ENCODE measurements at places on chromosomes 7 and 10.

DNA sequence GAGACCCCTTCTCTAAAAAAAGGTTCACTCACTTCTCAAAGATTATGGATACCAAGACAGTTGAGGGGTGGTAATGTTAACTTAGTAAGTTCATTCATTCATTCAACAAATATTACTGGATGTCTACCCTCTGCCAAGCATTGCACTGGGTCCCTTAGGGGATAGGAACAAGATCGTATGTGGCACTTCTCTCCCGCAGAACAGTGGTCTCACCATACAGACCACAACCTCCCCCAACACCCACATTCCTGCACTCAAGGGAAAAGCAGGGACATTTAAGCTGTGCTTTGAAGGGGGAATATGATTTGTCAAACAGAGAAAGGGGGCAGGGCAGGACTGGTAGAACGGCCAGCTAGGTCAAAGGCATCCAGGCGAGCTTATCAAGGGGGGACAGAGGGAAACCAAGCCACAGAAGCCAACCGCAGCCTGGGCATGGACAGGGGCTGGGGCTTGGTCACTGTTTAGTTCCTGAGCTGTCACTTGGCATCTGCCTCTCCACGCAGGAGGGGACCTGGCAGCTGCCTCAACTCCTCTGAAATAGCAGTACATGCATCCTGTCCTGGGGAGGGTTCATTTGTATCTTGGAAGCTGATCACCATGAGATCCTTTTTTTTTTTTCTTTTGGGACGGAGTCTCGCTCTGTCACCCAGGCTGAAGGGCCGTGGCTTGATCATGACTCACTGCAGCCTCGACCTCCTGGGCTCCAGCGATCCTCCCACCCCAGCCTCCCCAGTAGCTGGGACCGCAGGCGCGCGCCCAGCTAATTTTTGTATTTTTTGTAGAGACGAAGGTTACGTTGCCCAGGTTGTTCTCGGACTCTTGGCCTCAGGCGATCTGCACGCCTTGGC, 949 bp upstream of the CLIP2 start:
- DNase-seq: no peak

GRCh38 chr10:32943854-32944661, 14.0 kb downstream of the ITGB1 start:
- no peak for DNase-seq

- DNase-seq: no peak
Measured at GRCh38 chr10:75028748-75029147, 82.7 kb upstream of the SAMD8 start.

DNA sequence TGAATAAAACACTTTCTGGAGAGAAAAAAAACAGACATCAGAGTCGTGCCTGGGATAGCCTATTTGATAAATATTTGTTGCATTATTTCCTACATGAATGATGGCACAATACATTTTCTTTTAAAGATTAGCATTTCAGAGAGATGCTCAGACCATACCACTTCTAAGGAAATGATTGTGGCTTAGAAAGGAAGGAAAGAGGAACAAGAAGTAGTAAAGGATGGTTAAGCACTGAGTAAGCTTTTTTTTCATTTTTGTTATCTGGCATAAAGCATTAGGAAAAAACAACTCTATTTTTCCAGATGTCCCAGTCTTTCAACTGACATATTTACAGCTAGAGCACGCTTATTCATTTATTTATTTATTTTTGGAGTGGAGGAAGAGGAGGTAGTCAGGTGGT, 258.8 kb upstream of the TEX47 start:
- no peak for DNase-seq

DNA sequence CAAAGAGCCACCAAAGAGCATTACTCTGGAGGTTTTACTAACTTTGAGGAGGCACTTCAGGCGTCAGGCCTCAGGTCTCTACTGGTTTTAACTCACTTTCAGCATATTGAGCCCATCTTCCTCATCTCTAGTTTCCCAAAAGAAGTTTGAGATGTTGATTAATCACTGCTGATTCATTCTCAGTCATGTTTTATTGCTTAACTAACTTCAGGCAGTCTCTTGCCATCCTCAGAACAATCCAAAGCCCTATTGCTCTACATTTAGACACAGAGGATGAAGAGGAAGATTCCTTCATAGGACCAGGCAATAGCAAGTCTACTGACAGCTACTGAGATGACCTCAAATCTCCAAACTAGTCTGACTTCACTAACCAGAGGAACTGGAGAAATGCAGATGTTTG, 39.1 kb upstream of the BET1 start:
- DNase-seq: no peak

GRCh38 chr7:103879928-103880600, 109.4 kb downstream of the RELN start:
- DNase-seq: no peak

- DNase-seq: no peak
Measured at GRCh38 chr10:21336476-21337170, 188.9 kb downstream of the SKIDA1 start.

DNA sequence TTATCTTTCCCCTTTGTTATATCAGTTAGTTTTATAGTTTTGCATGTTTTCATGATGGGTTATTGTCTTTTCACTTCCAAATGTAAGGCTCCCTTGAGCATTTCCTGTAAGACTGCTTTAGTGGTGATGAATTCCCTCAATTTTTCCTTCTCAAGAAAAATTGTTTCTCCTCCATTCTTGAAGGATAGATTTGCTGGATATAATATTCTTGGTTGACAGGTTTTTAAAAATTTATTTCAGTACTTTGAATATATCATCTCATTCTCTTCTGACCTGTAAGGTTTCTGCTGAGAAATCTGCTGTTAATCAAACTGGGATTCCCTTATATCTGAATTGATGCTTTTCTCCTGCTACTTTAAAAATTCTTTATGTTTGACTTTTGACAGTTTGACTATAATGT, 33.3 kb downstream of the SCART1 start:
- no peak for DNase-seq

Data from stimulated activated CD4-positive, alpha-beta T cell treated with anti-CD3 and anti-CD28 coated beads, Interleukin-4, amount 100 ng/mL, for 4 hours (primary cell).